Activated T-cell treated with anti-CD3 and anti-CD28 coated beads for 48 hours (primary cell): ENCODE measurements at places on chromosomes 16 and 17.
A peak's percentile ranks its signal among the peaks of the same experiment; 100 is the strongest.

GRCh38 chr17:41024697-41025096 lies 2.3 kb downstream of the KRTAP1-5 start:
- DNase-seq, result no peak

GRCh38 chr16:56860226-56861020 lies 4.6 kb upstream of the SLC12A3 start:
- DNase-seq, result no peak

- DNase-seq, result no peak
These were observed 2.7 kb downstream of the DLX3 start for GRCh38 chr17:49992191-49992932.

DNA sequence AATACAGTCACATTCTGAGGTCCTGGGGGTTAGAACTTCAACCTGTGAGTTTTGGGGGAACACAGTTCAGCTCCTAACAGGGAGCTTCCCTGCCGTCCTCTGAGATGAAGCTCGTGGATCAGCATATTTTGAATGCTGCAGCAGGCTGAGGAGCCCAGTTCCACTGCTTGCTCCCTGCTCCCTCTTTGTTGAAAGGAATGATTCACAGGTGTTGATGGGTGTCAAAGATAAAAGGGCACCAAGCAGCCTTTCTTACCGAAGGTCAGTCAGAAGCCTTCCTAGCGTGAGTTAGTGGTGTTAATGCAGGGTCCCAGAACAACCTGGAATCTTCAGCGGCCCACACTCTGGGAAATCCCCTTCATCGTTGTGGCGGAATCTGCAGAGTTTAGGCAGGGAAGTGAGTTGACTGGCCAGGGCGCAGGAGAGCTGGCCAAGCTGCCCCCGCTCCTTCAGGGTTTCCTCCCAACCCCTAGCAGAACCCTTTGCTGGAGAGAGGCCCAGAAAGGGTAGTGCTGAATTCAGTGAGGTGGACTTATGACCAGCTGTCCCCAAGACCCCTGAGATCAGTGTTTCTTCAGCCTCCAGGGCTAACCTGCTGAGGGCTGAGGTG lies 114.8 kb downstream of the GNAO1 start:
- no peak for DNase-seq

GRCh38 chr16:30901201-30902028 lies 5.0 kb downstream of the CTF1 start:
- no peak for DNase-seq

DNA sequence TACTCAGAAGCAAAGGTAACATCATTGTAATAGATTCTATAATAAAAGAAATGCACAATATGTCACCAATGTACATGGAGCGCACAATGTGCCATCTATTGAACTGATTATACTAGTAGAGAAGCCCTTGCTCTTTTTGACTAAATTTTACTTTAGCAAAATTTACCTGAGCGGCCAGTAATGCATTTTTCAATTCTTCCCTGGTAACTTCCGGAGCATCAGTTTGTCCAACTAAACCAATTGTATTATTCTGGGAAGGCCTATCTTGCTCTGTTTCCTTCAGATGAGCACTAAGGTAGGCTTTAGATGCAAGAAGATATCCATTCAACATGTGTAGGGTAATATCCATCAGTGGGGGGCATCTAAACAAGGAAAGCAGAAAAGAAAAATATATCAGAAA lies 8.8 kb upstream of the BRIP1 start:
- DNase-seq, result no peak

DNA sequence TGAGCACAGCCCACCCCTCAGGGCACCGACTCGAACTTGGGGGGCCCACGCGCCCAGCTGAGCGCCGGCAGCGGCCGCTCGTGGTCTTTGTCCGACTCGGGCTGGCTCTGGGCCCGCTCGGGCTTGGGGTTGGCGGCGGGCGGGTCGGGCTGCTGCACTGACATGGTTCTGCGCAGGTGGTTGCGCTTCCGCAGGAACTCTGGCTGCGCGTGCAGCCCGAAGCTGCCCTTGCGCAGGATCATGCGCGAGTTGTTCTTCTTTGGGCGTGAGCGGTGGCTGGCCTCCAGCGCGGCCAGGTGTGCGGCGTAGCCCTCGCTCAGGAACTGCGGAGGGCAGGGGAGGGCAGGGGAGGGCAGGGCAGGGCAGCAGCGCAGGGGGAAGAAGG lies 11.1 kb downstream of the PIMREG start:
- DNase-seq, result peak; percentile 29

- DNase-seq, result no peak
These were observed 211.6 kb upstream of the SDK2 start for GRCh38 chr17:73855720-73856333.

DNA sequence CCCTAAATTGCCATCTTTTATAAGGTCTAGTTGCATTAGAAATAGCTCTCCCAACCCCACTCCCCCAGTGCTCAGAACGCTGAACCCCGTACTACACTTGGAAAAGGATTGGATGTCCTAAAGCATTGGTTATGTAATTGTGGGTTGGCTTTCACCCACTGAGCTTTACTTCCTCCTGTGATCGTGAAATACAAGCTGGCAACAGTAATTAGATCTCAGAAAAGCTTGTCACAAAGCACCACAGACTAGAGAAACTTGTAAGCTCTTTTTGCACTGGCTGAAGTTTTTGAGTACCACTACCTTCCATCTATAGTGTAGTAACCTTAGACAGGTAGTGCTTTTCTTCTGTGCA lies 54.4 kb downstream of the SIAH1 start:
- DNase-seq, result no peak

DNA sequence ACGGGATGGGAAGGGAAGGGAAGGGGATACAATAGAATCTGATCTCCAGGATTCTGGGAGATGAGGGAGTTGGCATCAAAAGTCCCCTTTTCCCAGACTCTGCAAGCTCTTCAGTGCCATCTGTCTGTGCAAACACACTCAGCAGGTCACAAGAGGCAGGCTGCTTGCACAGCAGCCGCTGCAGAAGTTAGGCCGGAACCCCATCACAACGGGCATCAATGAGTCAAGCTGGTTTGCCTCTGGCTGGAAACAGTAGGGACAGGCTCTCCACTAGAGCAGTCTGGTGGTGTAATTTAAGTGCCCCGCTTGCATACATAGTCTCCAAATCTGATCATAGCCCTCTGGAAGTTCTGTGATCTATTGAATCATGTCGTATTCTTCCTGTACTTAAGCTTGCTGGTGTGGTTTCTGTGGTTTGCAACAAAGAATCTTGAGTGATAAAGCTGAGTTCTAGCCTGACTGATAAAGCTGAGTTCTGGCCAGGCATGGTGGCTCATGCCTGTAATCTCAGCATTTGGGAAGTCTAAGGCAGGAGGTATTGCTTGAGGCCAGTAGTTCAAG lies 33.7 kb upstream of the KDM8 start:
- DNase-seq, result peak; percentile 72

DNA sequence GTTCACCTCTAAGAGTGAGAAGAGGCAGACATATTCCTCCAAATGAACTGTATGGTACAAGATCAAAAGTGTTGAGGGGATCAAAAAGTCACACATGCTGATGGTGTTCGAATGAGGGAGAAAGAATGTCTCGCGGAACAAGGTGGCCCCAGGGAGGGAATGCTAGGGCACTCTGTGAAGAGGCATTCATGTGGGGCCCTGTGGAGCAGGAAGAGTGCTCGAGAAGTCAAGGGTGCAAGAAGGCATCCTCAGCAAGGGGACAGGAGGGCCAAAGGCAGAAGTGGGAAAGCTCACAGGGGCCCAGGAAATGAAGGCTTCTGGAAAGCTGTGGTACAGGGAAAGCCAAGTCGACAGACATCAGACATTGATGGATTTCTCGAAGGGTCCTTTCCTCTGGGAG lies 6.1 kb upstream of the MYH3 start:
- no peak for DNase-seq
